Stimulated activated CD4-positive, alpha-beta T cell treated with anti-CD3 and anti-CD28 coated beads, Interleukin-1b, Interleukin-23, amount 100 ng/mL, for 1 hour (primary cell): ENCODE measurements at places on chromosomes 12 and 14.

DNA sequence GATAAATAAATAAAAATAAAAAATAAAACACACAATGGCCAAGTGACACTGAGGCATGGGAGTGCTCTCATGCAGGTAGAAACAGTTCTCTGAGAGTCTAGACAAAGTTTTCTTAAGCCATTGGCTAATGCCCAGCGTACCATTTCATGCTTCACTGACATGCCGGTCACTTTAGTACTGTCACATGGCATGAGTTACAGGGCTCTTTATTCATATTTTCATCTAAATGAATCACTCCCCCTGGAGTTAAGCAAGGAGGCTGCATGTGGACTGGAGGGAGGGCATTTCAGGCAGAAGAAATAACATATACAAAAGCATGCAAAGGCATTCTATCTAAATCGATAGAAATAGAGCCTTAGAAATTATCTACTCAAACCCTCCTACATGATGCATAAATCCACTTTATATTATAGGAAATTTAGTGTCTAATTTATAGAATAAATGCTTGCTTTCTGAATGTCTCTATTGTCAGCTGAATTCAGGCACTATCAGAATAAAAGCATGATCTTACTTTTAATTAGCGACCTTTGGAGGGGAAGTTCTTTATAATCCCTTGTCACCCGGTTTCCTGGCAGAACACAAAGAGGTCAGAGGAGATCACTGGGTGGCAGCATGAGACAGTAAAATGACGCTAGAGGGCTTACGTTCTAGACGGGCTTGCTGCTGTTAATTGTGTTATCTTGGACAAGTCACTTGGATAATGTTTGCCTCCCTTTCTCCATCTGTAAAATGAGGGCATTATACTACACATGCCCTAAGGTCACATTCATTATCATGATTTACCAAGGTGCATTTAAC lies 17.5 kb downstream of the DYRK4 start:
- no peak for DNase-seq

- no peak for DNase-seq
Observed at GRCh38 chr12:97308576-97309198, 153.9 kb upstream of the RMST start.

- DNase-seq = no peak
Observed at GRCh38 chr12:70543444-70543843, 93.8 kb downstream of the PTPRB start.

GRCh38 chr12:116484807-116485206 lies 74.4 kb upstream of the MAP1LC3B2 start:
- no peak for DNase-seq

DNA sequence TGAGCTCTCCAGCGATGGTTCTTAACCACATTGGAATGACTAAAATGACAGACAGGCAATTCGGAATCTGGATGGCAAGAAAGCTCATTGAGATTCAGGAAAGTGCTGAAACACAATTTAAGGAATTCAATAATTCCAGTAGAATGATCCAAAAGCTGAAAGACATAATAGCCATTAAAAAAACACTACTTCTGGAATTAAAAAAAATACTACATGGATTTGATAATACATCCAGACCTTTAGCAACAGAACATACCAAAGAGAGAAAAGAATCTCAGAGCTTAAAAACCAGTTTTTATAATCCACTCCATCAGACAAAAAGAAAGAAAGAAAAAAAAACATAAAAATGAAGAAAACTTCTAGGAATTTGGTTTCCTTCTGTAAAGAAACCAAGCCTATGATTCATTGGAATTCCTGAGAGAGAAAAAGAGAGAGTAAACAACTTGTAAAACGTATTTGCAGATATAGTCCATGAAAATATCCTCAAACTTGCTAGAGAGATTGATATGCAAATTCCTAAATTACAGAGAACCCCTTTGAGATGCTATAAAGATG lies 52.8 kb downstream of the SLCO1B1 start:
- no peak for DNase-seq

DNA sequence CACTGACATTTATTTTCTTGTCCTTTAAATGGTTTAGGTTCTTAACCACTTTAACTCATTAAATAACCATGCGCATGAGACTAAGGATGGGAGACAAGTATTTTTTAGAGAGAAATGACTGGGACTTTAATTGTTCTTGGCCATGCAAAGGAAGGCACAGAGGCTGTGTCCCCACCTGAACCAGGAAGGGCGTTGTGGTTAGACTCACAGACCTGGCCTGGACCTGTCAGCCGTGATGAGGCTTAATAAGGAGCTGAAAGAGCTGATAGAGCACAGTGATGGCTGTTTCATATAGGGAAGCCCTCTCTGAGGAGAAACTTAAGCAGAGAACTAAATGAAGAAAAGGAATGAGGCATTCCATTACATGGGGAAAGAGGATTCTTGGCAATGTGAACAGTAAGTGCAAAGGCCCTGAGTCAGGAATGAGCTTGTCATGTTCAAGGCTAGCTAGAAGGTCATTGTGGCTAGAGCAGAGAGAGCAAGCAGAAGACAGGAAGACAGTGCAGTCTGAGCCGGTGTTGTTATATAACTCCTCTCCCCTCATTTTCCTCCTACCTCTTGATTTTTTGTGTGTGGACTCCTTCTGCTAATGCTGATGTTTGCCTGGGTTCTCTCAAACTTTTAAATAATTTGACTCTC lies 74.4 kb upstream of the ANO4 start:
- no peak for DNase-seq

DNA sequence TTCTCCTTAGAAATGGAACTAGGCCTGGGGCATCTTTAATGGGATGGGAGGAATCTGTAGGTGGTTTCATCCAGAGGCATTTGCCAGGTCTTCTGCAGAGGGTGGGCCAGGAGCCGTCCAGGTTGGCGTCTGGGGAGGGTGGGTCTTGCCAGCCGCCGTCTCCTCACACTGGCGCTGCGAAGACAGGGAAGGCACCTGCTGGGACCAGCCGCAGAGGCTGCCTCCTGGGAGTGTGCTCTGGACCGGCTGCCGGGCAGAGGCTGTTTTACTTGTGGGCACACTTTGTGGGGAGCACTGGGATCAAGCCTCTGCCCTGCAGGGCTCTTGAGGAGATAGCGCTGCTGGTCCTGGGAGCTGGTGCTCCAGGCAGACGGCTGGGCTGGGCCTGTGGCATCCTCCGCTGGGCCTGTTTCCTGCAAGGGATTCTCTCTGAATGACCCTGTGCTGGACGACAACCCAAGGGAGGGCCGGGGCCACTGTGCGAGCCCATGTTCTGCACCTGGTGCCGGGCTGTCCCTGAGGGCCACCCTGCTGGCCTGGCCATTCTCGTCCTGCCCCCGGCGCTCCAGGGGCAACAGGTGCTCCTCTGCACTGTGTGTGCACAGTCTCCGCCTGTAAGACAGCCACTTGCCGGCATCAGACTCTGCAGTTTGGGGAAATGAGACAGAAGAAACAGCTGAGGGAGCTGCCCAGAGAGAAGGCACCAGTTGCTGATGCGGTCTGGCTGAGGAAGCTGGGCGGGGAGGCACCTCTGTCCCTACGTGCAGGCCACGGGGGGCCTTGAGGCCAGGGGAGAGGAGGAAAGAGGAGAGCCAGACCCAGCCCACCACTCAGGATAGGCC lies 10.0 kb upstream of the TEX22 start:
- no peak for DNase-seq

- DNase-seq = no peak
Observed at GRCh38 chr14:104445086-104445485, 134.5 kb upstream of the C14orf180 start.

DNA sequence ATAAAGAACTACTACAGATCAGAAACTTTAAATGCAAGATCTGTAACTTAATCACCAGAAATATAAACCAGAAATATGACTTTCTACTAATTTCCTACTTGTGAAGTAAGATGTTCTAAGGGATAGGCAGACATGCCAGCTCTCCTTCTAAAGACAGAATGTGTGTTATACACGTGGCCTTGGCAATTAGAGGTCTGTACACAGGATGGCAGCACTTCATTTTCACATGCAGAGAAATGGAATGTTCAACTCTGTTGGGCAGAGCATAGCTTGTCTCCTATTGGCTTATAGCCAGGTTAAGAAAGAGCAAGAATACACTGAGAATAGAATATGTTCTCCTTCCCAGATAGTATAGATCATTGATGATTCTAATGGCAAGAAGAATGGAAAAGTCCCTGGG lies 403.8 kb downstream of the DAD1 start:
- DNase-seq = no peak

GRCh38 chr12:106380954-106381353 lies 23.4 kb downstream of the POLR3B start:
- DNase-seq = no peak

GRCh38 chr12:101759396-101760047 lies 20.3 kb upstream of the SYCP3 start:
- DNase-seq = no peak

- DNase-seq = no peak
Observed at GRCh38 chr12:32033406-32033805, 73.2 kb upstream of the BICD1 start.

DNA sequence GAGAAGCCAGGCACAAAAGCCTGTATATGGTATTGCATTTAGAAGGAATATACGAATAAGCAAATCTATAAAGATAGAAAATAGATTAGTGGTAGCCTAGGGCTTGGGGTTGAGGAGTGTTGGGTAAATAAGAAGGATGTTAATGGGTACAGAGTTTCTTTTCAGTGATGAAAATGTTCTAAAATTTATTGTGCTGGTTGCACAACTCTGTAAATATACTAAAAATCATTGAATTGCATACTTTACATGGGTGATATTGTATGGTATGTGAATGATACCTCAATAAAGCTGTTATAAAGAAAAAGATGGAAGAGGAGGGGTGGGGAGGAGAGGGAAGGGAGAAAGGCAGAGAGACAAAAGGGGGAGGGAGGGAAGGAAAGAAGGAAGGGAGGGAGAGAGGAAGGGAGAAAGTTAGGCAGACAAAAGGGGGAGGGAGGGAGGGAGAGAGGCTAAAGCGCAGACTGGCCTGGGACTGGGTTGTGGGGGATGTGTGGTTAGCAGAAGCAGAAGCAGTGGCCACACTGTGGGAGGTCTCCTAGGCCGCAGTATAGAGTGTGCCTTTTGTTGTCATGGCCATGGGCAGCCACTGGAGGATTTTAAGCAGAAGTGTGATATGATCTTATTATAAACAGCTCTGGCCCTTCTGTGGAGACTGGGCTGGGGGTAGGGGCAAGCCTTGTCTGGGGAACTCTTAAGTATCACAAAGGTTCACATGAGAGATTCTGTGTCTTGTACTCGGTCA lies 73.6 kb upstream of the ELK3 start:
- no peak for DNase-seq

DNA sequence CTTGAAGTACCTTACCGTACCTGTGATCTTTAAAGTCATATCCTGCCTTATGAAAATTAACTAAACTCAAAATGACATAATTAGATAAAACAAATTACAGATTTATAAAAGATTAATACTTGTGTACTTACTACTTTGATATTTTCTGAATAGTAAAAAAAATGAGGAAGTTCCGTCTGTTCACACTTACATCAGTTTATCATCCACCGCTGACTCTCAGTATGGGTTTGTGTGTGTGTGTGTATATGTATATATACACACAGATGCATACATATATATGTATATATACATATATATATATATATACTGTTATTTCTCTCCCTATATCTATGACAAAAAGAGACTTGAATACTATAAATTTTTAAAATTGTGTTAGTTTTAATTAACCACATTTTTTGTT lies 65.0 kb upstream of the MON2 start:
- DNase-seq = no peak

DNA sequence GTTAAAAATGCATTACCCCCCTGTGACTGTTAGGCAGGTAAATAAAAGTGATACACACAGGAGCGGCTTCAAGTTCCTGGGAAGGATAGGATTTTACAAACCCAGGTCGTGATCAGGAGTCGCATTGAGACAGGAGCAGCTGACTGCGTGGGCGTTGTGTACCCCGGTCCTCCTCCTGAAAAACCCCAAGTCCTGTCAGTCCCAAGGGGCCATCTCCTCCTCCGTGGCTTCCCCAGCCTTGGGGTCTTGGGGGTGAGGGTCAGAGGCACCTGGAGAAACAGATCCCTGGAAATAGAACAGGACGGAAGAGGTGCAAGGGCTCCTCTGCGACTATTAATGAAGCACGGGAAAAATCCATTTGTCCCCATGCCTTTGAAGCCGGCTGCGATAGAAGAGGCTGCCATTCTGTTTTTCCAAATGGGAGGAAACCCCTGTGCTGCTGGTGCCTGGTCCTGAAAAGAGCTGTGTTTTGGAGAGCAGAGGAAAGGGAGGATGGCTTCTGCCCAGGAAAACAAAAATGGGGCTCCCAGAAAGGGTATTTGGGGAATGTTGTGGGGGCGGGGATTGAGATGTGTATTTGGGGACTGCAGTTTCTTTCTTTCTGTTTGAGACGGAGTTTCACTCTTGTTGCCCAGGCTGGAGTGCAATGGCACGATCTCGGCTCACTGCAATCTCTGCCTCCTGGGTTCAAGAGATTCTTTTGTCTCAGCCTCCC lies 143.1 kb downstream of the ZNF664 start:
- no peak for DNase-seq

DNA sequence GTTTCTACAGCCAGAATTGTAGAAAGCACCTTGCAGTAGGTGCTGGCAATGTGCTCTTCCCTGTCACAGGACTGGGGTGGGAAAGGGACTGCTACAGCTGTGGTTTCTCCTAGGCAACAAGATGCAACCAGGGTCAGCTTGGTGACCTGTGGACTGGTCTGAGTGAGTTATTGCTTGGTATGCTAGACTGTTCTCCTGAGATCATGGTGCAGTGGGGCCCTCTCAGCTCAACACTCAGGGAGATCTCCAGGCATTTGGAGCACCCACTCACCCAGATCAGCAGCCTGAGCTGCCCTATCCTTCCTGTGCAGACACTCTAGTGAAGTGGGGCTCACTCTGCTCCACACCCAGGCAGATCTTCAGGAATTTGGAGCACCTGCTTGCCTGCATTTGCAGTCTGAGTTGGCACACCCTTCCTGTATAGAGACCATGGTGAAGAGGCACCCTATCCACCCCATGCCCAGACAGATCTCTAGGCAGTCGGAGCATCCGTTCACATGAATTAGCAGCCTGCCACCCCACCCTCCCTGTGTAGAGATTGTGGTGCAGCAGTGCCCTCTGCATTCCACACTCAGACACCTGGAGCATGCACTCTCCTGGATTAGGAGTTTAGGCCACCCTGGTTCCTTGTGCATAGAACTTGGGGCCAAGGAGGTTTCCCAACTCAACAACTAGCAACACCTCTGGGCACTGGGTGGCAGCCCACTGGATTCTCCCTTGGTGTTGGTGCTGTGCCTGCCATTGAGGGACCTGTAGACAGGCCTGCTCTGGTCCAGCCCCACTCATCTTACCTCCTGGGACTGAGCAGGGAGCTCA lies 3.8 kb upstream of the FAM186B start:
- DNase-seq = no peak

- no peak for DNase-seq
Observed at GRCh38 chr12:29599381-29599780, 101.9 kb upstream of the OVCH1 start.

GRCh38 chr14:92310776-92311375 lies 12.1 kb upstream of the SLC24A4 start:
- DNase-seq = no peak

- no peak for DNase-seq
Observed at GRCh38 chr14:75934998-75935628, 46.7 kb downstream of the TGFB3 start.
